KBM-7 (cell line): ENCODE measurements at places on chromosomes 6 and 20.

GRCh38 chr20:31695849-31696804, 26.5 kb downstream of the BCL2L1 start:
- DNase-seq, result no peak

DNA sequence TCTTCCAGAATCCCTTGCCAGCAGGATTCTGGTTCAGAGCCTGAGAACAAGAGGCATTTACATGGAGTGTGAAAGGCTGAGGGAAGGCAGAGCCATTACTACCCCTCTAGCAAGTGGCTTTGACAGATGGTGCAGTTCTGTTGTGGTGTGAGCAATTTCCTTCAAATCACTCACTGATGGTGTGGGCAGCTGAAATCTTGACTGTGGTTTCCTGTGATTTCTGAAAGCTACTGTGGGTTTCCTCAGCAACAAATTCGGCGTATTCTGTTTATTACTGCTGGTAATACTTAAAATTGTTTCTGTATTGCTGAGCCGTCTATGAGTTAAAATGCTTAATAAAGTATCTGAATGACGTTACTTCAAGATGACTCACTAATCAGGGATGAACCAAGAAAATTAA, 181.5 kb upstream of the TCF21 start:
- peak; percentile 38 for DNase-seq

DNA sequence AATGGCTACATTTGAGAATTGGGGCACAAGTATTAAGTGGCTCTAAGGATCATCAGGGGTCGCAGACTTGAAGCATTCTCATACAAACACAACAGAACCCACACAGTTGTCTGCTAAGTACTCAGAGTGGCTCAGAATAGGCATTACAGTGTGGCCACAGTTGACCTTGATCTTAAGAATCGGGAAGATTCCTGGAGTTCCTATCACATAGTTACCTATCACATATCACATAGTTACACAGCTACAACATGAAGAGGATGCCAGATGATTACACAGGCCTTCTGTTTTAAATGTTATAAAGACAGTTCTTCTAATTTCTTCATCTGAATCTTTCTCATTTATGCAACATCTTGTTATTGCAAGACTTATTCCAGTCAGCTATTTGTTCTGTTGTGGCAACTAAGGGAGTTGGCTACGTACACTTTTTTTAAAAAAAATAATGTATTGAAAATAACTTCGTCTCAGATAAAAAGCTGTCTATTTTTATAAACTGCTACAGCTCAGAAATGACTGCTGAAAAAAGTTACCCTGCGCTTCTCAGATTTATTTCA, 129.0 kb downstream of the REV3L start:
- DNase-seq, result no peak

DNA sequence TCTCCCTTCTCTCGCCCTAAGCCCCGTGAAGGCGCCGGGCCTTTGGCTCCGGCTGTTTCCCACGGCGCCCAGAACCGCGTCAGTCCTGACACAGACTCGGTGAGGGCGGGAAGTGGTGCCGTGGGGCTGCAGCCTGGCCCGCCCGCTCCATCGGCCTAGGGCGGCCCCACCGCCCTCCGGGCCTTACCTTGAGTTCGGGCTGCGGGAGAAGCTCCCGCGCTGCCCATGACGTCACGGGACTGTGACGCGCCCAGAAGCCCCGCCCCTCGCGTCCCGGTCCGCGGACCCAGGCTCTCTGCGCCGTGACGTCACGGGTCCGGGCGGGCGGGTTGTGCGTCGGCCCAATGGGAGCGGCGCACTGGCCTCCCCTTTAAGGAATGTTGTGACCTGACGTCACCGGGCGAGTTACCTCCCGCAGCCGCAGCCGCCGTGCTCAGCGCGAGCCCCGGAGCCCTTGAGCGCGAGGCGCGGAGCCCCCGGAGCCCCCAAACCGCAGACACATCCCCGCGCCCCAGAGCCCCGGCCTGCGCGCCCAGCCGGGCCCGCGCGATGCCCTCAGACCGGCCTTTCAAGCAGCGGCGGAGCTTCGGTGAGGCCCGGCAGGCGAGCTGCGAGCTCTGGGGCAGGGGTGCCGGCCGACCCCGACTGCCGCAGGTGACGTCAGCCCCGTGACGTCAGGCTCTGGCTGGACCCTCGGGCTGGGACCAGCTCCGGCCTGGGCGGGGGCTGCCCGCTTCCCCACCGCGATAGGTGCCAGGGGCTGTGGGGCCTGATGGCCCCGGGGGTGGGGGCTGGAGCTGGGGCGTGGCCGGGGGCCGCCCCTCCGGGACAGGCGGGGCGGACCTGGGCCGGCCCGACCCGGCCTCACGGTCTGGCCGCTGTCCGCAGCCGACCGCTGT, at the start of gene MAP1LC3A:
Gene MAP1LC3A, plus strand, starts transcription at position 399 of the 899 bp plus-strand sequence. Its CDS starts 151 bp downstream, at position 550.
- no peak for DNase-seq

DNA sequence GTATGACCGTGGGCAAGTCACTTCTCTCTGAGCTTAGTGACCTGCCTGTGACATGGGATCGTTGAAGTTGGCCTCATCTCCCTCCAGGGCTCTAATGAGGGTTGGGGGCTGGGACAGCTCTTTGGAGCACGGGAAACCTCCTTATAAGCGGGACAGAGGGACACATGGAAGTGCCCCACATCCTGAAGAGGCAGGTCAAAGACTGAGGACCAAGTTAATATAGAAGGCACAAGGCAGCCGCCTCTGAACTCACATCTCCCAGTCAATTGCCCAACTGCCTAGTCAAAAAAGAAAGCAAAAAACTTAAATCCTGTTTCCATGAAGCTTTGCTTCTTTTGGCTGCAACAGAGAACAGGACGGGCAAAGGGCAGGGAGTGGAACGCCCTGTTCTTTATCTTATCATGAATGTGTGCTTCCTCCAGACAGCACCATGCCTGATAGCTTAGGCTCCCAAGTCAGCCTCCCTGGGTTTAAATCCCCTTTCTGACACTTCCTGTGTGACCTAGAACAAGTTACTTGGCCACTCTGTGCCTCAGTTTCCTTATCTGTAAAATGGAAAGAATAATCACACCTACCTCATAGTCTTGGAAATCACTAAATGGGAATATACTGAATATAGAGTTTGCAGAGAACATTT, 27.1 kb downstream of the LBP start:
- DNase-seq, result no peak

GRCh38 chr20:43194137-43194536, 4.4 kb upstream of the PTPRT start:
- no peak for DNase-seq

DNA sequence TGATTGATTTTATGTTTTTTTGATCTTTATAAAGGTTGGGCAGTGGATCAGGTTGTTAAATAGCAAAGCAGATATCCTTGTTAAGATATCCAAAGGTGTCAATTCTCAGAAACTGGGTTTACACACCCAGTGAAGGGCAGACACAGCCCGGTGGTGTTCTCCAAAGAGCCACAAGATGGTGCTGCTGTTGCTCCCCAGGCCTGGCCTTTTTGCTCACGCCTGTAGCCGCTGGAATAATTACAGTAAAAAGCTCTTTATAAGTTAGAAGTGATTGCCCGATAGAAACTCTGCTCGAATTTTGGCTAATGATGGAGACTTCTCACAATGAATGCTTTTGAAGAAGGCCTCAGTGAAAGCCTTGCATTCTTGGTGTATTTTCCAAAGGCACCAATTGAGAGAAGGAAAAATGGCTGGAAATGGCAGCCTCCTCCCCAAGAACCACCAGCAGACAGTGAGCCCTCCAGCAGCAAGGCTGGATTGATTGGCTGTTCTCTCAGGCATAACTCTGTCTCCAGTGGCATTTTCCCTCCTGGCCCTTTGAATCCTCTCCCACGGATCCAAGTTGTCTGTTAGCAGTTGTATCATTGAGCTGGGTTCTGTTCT, 120.5 kb upstream of the CHD6 start:
- DNase-seq, result peak; percentile 59

DNA sequence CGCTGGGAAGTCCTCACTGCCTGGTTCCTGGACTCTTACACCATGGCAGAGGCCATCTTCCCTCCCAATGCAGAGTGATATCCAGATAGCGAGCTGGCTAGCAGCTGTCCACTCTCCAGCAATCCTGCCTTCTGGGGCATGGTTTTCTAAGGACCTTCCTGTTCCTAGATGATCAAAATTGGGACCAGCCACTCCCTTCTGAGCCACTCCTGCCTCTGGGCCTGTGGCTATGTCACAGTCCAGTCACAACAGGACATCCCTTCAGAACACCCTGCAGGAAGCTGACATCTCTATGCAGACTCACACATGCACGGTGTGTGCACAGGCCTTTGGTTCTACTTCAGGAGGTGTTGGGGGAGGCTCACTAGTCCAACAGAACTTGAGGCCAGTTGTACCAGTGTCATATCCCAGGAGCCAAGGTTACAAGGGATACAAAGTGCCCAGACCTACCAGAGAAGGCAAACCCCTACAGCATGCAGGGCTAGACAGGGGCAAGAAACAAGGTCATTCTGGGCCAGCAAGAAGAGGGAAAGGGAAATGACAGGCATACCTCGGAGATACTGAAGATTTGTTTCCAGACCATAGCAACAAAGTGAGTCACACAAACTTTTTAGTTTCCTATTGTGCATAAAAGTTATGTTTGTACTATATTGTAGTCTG, 2.7 kb upstream of the MCCD1 start:
- no peak for DNase-seq

DNA sequence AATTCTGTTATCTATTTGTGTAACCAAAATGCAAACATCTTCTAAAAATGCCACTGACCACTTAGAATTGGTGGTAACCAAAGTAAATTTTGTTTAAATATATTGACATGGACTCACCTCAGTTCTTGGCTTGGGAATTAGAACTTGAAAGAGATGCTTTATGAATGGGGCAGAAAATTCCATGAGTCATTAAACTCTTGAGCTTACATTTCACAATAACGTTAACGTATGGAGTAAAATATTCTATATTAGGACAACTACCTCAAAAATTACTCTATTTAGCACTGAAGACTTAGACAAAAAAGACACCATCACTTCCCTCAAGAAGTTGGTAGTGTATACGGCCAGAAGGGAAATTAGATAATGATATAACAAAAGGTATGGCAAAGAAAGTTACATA, 752.2 kb upstream of the MARCKS start:
- DNase-seq, result no peak

- no peak for DNase-seq
Observed at GRCh38 chr6:134870677-134871498, 79.0 kb downstream of the ALDH8A1 start.

GRCh38 chr6:32940656-32941213, at the start of gene HLA-DMB:
HLA-DMB (minus strand) TSS chr6:32941028; CDS start chr6:32940807, 221 bp downstream.
- DNase-seq, result peak; percentile 63

DNA sequence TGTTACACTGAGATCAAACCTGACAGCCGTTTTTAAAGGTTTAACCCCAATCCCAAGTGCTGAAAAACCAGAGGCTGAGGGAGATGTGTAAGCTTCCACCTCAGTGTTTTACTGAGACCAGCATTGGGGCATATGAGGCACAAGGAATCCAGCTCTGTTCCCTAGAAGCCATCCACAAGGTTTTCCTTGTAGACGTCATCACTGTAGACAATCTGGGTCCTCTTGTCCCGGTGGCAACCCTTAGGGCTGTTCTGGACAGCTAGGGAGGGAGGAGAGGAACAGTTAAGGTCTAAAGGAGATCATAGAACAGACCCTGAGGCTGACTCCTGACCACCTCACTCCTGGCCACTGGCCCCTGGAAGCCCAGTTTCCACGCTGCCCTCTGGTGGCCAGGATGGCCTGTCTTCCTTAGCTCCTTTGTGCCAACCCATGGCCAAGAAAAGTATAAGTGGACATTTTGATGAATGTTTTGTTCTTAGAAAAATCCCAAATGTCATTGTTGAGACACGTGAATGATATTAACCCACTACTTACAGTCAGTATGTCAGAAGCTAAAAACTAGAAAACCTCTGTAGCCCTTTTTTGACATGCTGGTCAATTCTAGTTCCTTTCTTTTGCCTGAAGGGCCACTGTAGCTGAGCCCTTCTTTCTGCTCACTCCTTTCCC, 6.4 kb downstream of the CFB start:
- DNase-seq, result peak; percentile 46

DNA sequence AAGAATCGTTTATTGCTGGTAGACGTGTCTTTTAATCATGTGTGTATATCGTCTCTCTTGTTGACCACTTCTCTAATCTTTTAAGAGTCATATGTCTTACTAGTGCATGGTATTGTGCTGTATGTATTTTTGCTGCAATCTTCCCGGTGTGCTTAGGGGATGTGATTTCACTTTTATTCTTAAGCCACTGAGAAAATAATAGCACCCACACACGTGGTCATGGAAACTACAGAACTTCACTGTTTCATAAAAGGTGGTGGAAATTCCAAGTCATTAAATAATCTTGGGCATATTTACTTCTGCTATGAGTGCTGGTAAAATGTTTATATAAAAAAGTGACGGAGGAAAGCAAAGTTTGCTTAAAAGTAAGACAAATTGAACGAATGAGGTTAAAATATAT, 3.0 kb upstream of the CDYL start:
- DNase-seq, result no peak

GRCh38 chr6:21953831-21954801, 342.7 kb downstream of the PRL start:
- peak; percentile 37 for DNase-seq

GRCh38 chr6:167504385-167504961, 179.6 kb downstream of the TTLL2 start:
- no peak for DNase-seq

DNA sequence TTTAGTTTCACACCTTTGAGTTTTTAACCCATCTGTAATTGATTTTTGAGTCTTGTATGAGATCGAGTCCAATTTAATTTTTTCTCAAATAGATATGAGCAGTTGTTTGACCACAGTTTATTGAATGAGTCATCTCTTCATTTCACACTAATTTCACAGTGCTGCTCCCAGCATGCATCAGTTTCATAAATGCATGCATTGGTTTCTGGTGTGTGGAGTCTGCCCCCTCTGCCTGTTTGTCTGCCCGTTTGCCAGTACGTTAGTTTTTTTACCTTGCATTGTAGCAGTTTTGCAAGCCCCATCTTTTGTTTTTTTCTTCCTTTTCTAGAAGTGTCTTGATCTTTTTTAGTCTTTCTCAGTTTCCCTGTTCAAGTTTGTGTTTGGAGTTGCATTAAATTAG, 11.9 kb downstream of the SLX4IP start:
- peak; percentile 71 for DNase-seq

DNA sequence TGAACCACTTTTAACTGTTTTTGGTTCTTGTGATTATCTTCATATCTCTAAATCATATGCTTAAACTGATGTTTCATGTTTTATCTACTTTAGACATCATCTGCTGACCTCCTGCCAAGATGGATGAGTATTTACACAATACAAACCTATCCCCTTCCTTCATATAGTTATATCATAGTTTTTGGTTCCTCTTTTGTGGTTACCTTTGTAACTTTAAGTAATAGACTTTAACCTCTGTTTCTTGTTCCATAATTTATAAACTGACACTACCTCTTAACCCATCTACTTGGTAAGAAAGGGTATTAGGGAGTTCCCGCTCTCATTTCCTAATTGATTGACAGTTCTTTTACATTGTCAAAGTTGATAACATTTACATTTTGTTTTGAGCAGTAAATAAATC, 11.9 kb downstream of the PCMT1 start:
- peak; percentile 64 for DNase-seq

GRCh38 chr6:16420715-16421461, 182.5 kb downstream of the GMPR start:
- no peak for DNase-seq

DNA sequence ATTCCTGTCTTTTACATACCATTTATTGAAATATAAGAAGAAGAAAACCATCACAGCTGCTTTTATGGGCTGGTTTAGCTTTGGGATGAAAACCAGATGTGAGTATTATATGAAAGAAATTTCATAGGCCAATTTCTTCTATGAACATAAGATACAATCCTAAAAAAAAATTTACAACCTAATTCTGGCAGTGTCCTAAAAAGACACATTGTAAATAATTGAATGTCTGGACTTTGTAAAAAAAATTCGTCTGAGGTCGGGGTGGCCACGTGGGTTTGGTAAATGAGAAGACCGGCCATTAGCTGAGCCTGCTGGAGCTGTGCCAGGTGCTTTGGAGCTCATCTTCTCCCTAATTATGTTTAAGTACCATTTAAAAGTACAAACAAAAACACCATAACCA, 26.8 kb downstream of the DACT2 start:
- no peak for DNase-seq
